SW 1271 (cell line): ENCODE measurements at places on chromosomes 16 and 17.

GRCh38 chr16:86660623-86661022 lies 82.3 kb downstream of the FOXL1 start:
- DNase-seq, result no peak

DNA sequence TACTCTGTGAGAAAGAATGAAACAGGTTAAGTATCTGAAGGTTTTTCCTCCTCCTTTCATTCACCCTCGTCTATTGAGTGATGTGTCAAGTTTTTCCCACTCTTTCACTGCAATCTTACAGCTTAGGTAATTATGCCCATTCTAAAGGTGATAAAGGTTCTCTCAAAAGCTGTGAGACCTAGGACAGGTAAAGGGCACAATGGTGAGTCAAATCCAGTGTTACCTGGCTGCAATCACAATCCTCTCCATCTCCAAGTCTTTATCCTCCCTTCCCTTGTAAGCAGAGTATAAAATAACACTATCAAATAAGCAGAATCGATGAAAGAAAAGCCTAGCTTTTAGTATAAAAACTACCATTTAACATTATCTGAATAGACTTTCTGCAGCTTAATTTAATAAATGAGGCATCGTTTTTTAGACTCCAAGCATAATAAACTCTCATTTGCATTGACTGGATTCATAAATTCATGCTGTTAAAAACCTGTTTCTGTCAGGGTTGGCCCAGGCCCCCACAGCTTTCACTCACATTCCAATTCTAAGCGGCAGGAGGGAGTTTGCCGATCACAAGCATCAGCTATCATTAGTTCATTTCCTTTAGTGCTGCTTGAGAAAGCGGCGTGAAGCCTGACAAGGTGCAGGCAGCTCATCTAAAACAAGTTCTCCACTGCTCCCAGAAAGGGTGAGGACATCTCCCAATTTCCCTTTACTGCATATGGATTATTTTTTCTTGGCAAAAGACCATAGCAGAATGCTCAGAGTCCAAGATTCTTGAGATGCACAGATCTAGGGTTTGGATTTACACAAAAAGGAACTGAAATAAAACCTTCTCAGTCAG lies 67.8 kb downstream of the CDH8 start:
- DNase-seq, result no peak

DNA sequence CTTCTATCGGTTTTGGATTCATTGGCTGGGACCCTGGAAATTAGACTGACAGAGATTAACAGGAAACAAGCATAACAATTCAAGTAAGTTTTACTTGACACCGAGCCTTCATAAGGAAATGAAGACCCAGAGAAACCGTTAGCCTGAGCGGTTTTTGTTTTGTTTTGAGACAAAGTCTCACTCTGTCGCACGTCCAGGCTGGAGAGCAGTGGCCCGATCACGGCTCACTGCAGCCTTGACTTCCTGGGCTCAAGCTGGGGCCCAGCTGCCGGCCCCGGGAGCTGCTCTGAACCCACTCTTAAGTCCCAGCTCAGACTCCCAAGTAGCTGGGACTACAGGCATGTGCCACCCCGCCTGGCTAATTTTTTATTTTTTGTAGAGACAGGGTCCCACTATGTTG lies 321.3 kb downstream of the SEC14L1 start:
- no peak for DNase-seq

DNA sequence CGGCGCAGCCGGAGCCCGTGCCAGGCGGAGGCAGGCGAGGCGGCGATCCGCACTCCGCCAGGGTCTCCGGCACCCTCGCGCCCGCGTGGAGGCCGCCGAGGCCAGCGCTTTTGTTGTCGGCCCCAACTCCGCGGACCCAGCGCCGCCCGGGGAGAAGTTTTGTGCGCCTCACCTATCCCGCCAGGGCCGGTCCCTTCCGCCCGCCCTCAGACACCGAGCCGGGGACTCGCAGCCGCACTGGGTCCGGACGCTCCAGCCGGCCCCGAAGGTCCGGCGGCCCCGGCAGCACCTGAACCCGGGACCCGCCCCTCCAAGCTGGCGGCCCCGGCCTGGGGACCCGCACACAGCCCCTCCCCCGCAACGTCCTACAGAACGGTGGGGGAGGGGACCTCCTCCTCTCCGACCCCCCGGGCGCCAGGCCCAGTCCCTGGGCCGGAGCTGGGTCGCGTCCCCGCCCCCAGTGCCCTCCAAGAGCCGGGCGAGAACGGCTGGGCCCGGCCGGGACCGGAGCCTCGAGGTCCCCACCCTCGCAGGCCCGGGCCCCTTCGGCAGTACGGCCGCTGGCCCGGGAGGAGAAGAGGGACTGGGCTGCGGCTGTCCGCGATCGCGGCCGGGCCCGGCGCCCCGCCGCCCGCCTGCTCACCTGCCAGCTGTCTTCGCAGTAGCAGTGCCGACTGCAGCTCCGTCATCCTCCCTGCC lies 698 bp downstream of the UBE2G1 start:
- no peak for DNase-seq

GRCh38 chr16:48852951-48853350 lies 243.0 kb upstream of the N4BP1 start:
- no peak for DNase-seq

DNA sequence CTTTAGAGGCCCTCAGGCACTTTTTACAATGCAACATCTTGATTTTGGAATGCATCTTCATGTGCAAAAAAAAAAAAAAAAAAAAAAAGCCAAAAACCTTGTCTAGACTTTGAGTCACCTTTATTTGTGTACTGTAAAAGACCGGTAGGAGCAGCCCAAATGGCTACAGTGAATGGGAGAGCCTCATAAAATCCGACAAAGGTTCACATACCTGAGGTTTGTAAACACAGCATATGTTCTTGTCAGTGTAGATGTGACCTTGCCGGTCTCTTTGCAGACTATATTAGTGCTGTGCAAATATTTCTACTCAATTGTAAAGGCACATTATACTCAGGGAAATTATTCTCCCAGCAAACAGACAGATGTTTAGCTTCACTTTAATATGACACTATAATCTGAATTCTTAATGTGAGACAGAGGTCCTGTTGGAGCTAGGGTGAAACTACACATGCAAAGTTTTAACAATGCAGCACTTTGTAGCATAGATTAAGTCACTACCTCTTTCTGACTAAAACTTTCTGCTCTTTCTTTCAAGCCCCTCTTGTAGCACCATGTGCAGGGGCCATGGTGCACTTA lies 211.3 kb downstream of the CA10 start:
- DNase-seq, result no peak

DNA sequence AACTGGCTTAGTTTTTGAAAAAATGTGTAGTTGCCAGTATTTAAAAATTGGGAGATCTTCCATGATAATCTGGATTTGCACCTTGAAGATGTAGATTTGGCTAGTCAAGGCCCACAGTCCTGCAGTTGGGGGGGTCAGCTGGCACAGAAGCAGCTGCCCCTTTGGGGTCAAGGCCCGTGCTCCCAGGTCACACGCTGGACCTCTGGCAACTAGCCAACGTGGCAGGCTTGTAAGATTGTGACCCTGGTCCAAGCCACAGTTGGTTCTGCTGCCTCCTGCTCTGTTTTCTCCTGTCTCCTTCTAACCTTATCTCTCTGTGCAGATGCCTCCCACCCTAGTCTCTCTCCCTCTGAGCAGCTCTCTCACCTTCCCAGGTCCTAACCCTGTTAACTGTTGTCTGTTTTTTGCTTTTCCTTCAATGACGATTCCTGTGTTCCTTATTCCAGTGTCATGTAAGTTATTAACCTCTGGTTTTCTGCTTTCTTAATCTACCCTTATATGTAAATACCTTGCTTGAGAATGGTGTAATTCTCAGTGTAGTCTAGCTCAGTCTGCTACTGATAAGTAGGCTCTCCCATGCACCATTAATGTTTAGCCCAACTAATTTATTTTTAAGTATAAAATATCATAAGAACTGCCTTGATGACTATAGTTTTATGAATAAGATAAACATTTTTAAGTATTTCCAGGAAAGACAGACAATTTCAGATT lies 27.9 kb downstream of the CLEC16A start:
- no peak for DNase-seq

- DNase-seq, result peak; percentile 33
Observed at GRCh38 chr17:43900183-43900857, 7.0 kb downstream of the MPP2 start.

DNA sequence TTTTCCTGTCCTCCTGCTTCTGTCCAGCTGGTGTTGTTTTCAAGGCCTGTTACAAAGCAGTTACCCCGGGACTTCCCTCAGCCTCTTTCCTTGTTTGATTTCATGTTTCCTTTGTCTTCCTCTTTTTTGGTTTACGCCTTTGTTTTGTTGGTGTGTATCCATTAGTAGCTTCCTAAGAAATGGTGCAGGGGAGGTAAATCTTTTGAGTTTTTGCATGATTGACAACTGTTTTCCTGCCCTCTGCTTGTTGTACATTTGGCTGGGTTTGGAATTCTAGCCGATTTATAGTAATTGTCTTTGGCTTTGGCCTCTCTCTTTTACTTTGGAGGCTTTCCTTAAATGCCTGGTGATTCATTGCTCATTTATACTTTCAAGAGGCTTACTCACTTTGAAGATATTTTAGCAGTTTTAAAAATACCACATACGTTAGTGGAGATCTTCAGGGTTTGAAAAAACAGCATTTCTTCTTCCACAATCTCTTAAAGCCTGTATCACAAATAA lies 32.8 kb downstream of the DNAH2 start:
- DNase-seq, result peak; percentile 82

- no peak for DNase-seq
Observed at GRCh38 chr16:10250137-10250828, 68.1 kb upstream of the GRIN2A start.

GRCh38 chr16:68992521-68992920 lies 112.9 kb upstream of the HAS3 start:
- peak; percentile 67 for DNase-seq

DNA sequence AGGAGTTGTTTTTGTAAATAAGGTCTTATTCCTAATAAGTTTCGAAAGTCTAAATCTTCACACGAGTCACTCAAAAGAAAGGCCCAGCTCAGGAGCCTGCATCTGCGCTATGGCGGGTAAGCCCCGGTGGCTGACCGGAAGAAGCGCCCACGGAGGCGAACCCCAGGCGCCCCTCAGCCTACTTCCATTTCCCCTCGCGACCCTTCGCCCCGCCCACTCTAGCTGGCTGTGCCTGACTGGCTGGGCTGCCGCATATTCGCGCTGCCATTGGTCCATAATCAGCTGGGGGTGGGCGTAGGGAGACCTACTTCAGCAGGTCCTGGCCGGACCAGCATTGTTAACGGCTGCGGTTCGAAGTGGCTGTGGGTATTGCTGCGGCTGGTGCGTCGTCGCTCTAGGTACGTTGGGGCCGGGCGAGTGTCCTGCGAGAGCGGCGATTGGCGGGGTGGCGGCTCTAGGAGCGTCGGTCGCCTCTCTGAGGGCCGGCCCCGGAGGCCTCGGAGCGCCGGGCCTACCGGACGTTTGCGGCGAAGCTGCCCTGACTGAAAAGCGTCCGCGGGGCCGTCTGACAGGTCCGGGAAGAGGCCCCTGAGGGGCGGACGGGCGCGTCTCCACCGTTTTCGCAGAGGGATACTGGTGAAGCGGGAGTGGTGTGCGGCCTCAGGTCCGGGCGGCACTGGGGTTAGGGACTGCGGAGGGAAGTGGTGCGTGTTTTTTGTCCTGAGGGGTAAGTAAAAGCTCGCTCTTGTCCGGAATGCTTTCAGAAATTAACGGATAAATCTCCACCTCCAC lies at the start of gene ATF7IP2:
Gene ATF7IP2 (plus strand): TSS at position 337 of the 792 bp plus-strand sequence. CDS start 44,560 bp downstream, outside the sequence.
- peak; percentile 77 for DNase-seq

GRCh38 chr17:27811961-27812360 lies 11.6 kb upstream of the NOS2 start:
- DNase-seq, result no peak

DNA sequence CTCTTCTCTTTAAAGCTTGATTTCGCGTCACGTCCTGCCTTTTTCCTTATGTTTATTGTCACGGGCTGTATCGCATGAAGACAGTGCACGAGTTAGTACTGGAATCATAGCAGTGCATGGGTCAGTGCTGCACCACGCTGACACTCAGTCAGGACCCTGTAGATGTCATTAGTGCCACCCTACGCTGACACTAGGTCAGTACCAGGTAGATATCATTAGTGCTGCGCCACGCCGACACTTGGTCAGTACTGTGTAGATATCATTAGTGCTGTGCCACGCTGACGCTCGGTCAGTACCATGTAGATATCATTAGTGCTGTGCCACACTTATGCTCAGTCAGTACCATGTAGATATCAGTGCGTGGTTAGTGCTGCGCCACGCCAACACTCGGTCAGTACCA lies 106.2 kb upstream of the ZNF469 start:
- no peak for DNase-seq

DNA sequence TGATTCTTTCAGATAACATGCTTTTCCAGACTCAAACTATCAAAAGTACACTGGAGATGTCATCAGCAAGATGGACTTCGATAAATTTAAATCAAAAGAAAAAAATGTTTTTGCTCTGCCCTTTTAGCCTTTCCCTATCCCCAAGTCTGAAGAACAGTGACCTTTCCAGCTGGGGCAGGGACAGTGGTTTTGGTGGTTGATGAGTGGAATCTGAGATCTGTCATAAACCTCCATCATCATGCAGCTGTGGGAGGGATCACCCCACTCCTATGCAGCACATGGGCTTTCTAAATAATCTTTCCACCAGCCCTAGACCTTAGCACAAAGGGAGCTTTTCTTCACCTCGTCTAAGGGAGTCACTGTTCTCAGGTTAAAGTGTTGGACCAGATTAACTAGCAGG lies 869.5 kb upstream of the SOX9 start:
- no peak for DNase-seq
